ENCODE measurements at places on chromosomes 13 and 19. TPM values are rescaled to one million over a fixed set of nuclear protein-coding genes. Genes with fewer than 3 reads are reported as not detected.

DNA sequence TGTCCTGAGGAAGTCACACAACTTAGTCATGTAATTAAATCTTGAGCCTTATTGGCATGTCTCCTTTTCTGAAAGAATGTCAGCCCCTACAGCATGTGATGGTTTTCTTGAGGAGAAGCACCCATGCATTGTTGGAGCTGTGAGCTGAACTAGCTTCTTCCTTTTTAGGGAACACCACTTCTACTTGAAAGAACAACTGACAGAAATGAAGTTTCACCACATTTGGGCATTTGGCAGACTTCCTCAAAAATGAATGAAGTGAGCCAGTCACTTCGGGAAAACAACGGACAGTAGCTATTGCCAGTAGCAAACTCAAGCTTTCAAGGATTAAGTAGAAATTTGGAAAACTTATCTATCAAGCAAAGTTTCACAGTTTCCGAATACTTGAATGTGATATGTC, 1351.3 kb downstream of the EFNB2 start:
- H3K36me3 ChIP-seq: no peaks in the 10 kb centered on the region
- H3K4me3 ChIP-seq: no peak overlapping the region
- H3K27ac ChIP-seq: no peak overlapping the region
- no peak for DNase-seq
- no peaks in the 10 kb centered on the region for H3K27me3 ChIP-seq

UBXN6 gene
- total RNA-seq: 61.8 TPM

ANKRD24 gene
- 1.6 TPM for total RNA-seq

GRCh38 chr19:33241530-33242101, 16.0 kb upstream of the SLC7A10 start:
- no peak for DNase-seq
- H3K27ac ChIP-seq: no peak overlapping the region
- H3K4me3 ChIP-seq: no peak overlapping the region
- H3K4me1 ChIP-seq: no peaks in the 10 kb centered on the region
- no peaks in the 10 kb centered on the region for H3K36me3 ChIP-seq
- H3K27me3 ChIP-seq: peaks cover 8% of the 10 kb centered on the region

GRCh38 chr13:33560726-33561125, 257.2 kb upstream of the RFC3 start:
- no peaks in the 10 kb centered on the region for H3K27me3 ChIP-seq
- no peak overlapping the region for H3K4me3 ChIP-seq
- H3K36me3 ChIP-seq: no peaks in the 10 kb centered on the region
- no peaks in the 10 kb centered on the region for H3K4me1 ChIP-seq
- H3K27ac ChIP-seq: no peak overlapping the region
- DNase-seq: no peak

DNA sequence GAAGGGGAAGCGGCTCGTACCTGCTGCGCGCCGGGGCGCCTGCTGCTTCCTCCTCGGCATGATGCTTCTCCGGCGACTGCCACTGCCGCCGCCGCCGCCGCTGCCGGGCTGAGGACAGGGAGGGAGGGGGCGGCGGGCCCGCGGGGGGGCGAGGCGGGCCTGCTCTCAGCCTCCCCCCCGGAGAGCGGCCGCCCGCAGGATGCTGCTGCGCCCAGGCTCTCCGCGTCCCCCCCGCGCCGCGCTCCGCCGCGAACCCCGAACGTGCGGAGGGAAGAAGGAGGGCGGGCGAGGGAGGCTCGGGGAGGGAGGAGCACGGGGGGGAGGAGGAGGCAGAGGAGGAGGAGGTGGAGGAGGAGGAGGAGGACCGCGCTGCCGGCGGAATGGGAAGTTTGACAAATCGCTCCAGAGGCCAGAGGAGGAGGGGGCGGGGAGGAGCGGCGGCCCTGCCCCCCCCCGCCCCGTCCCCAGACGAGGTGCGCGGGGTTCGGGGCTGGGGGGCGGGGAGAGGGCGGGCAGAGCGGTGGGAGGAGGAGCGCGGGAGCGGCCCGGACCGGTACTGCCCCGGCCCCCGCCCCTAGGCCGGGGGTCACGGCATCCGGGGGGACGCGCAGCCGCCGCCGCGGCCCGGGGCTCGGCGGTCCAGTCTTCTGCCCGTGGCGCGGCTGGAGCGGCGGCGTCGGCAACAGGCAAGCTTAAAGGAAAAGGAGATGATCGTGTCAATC, at the start of gene TSHZ3:
Gene TSHZ3 (minus strand): TSS at position 277 of the 722 bp plus-strand sequence. CDS start 217 bp downstream, at position 60.
- no peaks in the 10 kb centered on the region for H3K36me3 ChIP-seq
- peak within 1 kb of the TSS; percentile 56 for H3K27ac ChIP-seq
- peak; percentile 55 for DNase-seq
- peaks cover 45% of the 10 kb centered on the region for H3K4me1 ChIP-seq
- peaks cover 41% of the 10 kb centered on the region for H3K27me3 ChIP-seq
- peak within 1 kb of the TSS; percentile 82 for H3K4me3 ChIP-seq

DNA sequence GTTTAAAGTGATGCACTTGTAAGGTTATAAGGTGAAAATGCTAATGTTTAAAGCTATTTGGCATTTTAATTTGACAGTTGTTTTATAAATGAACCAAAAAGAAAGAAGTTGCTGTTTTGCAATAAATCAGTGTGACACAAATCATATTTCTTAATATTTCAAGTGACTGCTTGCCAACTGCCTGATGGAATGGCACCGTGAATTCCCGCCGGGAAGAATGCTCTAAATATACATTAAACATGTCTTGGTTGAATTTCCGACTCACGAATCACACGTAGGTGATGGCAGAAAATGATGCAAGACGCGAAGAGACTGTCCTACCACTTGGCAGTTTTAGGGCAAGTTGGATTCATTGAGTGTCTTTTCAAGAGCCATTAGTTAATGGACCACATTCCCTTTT, 3.1 kb upstream of the GJB2 start:
- H3K27me3 ChIP-seq: peaks cover 56% of the 10 kb centered on the region
- H3K36me3 ChIP-seq: no peaks in the 10 kb centered on the region
- H3K4me1 ChIP-seq: peaks cover 14% of the 10 kb centered on the region

Measured in progenitor cell of endocrine pancreas (in vitro differentiated cells).